Sigmoid colon (tissue), 7 donors: ENCODE measurements at places on chromosomes 3 and 15. TPM values are rescaled to one million over a fixed set of nuclear protein-coding genes. Genes with fewer than 3 reads are reported as not detected.

DNA sequence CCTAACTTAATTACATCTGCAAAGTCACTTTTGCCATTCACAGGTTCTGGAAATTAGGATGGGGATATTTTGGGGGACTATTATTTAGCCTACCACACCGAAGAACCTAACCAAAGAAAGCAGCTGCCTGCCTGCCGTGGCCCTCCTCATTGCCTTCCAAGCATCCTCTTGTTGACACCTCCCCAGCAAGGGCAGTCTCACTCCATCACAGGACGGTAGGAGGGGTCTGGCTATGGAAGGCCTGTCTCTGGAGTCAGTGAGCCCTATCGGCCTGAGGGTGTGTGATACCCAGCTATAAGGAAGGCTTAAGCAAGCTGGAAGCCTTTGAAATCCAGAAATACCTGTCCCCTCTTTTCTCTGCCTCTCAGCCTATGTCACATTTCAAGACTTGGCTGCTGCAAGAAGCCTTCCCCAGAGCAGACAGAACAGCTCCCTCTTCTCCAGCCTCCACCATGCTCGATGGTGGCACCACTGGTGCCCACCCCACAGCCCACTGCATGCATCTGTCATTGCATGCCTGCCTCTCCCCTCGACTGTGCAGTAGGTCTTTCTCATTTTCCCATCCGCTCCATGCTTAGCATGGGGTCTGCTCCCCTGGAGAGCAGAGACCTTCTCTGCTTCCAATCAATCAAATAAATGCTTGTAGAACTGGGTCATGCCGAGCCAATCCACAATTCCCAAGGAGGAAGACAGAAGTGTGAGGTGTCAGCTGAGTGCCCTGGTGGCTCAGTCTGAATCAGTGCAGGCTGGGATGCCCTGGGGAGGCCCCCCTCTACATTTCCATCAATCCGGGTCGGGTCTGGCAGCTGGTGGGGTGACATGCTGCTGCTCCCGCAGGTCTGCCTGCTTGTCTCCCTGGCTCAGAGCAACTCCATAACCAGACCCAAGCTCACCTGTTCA lies 23.9 kb upstream of the LOXL1 start:
- H3K27ac ChIP-seq: no peak overlapping the region
- H3K27me3 ChIP-seq: no peaks in the 10 kb centered on the region
- no peak for DNase-seq

- H3K27me3 ChIP-seq: no peaks in the 10 kb centered on the region
- H3K36me3 ChIP-seq: no peaks in the 10 kb centered on the region
- DNase-seq: no peak
- H3K4me1 ChIP-seq: no peaks in the 10 kb centered on the region
- H3K27ac ChIP-seq: no peak overlapping the region
These were observed 86.3 kb upstream of the ATP13A5 start for GRCh38 chr3:193464889-193465288.

GRCh38 chr3:83567935-83568334 lies 1390.9 kb upstream of the CADM2 start:
- no peak for DNase-seq
- no peak overlapping the region for H3K4me3 ChIP-seq
- H3K36me3 ChIP-seq: no peaks in the 10 kb centered on the region
- H3K27ac ChIP-seq: no peak overlapping the region

DNA sequence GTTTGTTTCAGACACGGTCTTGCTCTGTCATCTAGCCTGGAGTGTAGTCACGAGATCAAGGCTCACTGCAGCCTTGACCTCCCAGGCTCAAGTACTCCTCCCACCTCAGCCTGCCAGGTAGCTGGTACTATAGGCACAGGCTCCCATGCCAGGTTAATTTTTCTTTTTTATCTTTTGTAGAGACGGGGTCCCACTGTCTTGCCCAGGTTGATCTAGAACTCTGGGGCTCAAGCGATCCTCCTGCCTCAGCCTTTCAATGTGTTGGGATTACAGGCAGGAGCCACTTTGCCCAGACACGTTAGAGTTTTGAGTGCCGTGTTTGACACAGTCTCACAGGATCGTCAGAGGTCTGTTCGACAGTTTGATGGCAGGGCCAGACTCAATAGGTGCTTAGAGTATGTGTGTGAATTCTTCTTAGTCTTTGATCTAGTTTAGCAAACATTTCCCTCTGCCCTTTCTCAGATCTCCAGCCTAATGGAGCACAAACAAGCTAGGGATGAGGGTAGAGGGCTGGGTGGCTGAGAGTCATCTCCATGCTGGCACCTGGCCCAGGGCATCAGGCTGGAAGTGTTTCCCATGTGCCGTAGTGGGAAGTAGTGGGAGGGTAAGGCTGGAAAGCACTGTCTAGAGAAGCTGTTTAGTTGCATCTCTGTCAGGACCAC lies 66.1 kb upstream of the DLG1 start:
- no peaks in the 10 kb centered on the region for H3K4me1 ChIP-seq
- DNase-seq: peak; percentile 14
- H3K27ac ChIP-seq: no peak overlapping the region
- H3K27me3 ChIP-seq: no peaks in the 10 kb centered on the region
- no peaks in the 10 kb centered on the region for H3K36me3 ChIP-seq

DNA sequence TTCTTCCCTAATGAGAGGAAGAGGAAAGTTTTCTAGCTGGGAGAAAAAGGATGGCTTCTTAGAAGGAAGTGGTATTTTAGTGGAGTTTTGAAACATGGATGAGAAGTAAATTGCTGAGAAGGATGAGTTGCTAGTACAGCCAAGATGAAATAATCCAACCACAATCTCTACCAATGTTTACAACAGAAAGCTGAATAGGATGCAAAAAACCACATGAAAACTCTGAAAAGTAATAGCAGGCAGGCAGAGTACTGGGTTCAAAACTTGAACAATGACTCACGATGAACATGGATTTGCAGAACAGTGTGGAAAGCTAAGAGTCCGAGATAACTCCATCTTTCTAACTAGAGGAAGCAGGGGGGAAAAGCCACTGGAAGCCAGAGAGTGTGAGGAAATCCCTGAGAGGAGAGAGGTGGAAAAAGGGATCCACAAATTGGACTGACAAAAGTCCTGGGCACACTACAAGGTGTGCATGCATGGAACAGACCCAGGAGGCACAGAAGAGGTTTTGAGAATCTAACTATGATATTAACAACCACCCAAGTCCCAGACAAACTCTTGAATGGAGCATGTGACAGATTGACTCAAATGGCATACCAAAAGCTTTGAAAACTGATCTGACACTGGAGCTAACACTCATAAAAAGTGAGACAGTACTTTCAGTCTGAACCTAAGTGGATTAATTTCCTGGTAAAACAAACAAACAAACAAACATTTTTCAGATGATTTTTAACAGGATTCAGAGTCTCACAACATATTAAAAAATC lies 76.7 kb downstream of the ST6GAL1 start:
- no peak overlapping the region for H3K27ac ChIP-seq
- H3K4me1 ChIP-seq: no peaks in the 10 kb centered on the region
- no peaks in the 10 kb centered on the region for H3K36me3 ChIP-seq
- H3K27me3 ChIP-seq: no peaks in the 10 kb centered on the region
- H3K4me3 ChIP-seq: no peak overlapping the region
- no peak for DNase-seq

DNA sequence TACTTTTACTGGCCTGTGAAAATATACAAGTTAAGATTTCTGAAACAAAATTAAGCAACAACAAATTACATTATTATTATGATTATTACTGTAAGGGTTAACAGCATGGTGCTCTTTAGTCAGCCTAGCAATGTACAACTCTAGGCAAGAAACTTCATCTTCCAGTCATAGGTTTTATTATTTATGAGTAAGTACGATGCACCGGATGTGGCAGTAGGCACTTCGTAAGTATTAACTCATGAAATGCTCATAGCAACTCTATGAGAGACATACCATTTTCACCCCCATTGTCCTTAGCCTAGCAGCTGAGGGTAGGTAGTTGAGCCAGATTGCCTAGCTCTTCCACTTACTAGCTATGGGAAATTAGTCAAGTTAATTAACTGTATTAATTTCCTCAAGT lies 68.0 kb upstream of the PTPRG start:
- H3K4me1 ChIP-seq: no peaks in the 10 kb centered on the region
- H3K36me3 ChIP-seq: no peaks in the 10 kb centered on the region
- DNase-seq: no peak

GRCh38 chr15:69686626-69687025 lies 234.0 kb downstream of the RPLP1 start:
- no peaks in the 10 kb centered on the region for H3K36me3 ChIP-seq
- no peaks in the 10 kb centered on the region for H3K4me1 ChIP-seq
- no peak for DNase-seq

DNA sequence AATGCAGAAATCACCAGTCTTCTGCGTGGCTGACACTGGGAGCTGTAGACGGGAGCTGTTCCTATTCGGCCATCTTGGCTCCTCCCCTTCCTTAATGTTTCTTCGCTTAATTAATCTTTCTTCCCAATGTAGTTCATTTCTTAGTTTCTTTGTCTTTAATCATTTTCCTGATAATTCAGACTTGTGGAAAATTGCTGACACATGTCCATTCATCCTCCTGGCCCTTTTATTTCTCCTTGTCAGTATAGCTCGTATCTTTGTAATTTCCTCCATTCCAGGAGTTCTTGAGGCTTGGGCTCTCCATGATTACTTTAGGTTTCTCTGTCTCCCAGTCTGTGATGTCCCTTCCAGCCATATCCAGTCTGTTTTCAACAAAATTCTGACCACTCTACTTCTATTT lies 98.7 kb downstream of the UBE2E2 start:
- no peaks in the 10 kb centered on the region for H3K27me3 ChIP-seq
- no peaks in the 10 kb centered on the region for H3K36me3 ChIP-seq
- H3K4me3 ChIP-seq: no peak overlapping the region
- no peak for DNase-seq
- H3K27ac ChIP-seq: no peak overlapping the region

The SCAANT1 gene
- total RNA-seq: not detected

The ADAMTS7 gene
- total RNA-seq: 1.6 TPM
